NT2/D1 (cell line): ENCODE measurements at places on chromosomes 3 and 15.
A peak's percentile ranks its signal among the peaks of the same experiment; 100 is the strongest.

DNA sequence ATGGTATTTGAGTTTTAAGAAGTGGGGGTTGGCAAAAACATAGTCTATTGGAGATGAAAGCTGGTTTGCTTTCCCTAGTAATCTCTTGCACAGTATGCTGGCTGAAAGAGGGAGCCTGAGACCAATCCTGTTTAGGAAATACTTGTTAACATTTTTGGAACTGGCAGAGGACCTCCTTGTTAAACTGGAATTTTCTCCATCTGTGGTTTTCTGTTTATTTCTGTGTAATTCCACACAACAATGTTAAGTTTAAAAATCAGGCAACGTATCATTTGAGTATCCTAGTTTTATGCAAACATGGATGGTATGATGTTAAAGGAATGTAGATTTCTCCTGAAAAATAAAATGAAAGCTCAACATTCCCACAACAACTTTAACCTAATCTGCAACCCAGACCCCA, 536.0 kb upstream of the TBL1XR1 start:
- no peak for DNase-seq

DNA sequence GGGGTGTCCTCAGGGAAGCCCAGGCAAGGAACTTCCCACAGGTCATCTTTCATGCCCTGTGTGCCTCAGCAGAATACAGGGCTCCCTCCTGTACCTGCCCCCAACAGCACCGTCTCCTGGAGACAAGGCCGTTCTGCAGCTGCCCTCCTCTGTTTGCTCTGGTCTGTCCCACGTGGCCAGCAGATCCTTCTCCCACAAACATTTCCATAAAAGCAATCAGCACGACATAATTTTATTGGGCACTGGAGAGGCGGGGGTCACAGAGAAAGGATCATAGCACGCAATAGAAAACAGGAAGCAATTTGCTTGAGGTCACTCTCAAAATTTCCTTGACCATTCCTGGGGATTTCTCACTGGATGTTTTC, 29.4 kb downstream of the STARD5 start:
- DNase-seq, result no peak

- DNase-seq, result no peak
Measured at GRCh38 chr3:101814835-101815234, 34.5 kb upstream of the NFKBIZ start.

DNA sequence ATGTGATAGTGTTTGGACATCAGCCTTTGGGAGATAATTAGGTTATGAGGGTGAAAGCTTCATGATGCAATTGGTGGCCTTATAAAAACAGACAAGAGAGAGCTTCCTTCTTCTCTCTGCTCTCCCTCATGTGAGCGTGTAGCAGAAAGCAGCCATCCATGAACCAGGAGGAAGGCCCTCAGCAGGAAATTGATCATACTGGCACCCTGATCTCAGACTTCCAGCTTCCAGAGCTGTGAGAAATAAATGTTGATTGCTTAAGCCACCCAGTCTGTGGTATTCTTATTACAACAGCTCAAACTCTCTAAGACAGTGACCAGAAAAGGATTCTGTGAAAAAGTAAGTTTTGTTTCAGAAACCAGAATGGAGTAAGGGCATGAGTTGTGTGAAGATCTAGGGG, 13.3 kb downstream of the STAC start:
- DNase-seq, result no peak

GRCh38 chr15:90071220-90071807, 31.0 kb downstream of the IDH2 start:
- DNase-seq, result no peak

GRCh38 chr3:29348316-29348715, 67.4 kb downstream of the RBMS3 start:
- no peak for DNase-seq

DNA sequence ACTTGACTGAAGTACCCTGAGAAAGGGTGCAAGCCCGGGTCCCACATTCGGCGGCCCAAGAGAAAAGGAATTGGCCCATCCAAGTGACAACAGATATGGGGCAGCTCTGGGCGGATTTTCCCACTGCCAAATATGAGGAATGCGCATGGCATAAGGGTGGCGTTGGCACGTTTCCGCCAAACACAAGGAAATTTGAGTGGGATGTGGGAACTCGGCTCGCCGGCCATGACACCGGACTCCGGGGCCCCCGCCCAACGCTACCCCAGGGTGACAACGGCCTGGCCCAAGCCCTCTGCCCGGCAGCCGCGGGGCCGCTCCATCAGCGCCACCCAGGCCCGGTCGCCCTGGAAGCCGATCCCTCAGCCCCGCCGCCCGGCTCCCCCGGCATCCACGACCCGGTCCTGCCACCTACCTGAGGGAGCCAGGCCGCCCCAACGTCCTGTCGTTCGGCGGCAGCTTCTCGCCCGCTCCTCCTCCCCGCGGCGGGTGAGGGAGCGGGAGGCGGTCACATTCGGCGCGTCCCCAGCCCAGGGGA, 449 bp downstream of the RAF1 start:
- no peak for DNase-seq

- DNase-seq, result no peak
Measured at GRCh38 chr3:44396200-44397171, 57.9 kb downstream of the TCAIM start.

- DNase-seq, result no peak
Measured at GRCh38 chr15:92883876-92884435, 16.2 kb upstream of the CHD2 start.

DNA sequence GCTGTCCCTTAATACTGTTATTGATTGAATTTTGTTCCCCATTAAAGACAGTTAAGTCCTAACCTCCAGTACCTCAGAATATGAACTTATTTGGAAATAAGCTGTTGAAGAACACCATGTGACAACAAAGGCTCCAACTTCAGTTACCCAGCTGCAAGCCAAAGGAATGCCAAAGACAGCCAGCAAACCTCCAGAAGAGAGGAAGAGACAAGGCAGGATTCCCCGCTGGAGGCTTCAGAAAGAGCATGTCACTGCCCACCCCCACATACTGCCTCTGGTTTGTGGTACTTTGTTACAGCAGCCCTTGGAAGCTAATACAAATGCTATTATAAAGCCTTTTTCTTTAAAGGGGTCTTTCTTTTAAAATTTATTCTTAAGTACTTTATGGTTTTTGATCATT, 18.4 kb upstream of the NEK10 start:
- DNase-seq, result peak; percentile 13

- no peak for DNase-seq
Measured at GRCh38 chr3:172213200-172213599, 173.8 kb downstream of the FNDC3B start.

DNA sequence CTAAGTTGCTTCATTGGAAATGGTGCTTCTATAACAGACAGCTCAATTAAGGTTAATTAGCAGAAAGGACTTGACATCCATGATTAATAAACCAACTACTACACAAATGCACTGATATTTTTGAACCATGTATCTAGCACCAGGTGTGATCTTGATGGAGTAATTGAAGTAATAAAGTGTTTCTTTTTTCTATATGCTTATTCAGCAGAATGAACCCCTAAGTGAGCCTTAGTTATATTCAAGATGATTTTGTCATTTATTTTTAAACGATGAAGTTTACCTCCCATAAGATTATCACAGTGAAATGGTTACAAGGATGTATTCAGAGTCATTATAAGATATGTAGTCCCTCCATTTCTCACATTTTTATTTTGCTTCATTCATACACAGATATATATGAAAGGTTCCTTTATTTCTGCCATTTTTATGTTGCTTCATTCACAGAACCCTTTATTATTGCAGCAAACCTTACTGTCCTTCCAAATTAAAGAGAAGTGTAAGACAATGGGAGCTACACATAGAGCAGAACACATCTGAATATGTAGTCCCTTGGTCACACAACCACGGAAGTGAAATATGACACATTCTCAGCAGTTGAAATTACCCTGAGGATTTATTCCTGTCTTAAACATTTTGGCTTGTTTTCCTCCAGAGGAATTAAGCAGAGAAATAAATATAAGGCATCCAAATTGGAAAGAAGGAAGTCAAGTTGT, 295.0 kb downstream of the RAP2B start:
- DNase-seq, result no peak

DNA sequence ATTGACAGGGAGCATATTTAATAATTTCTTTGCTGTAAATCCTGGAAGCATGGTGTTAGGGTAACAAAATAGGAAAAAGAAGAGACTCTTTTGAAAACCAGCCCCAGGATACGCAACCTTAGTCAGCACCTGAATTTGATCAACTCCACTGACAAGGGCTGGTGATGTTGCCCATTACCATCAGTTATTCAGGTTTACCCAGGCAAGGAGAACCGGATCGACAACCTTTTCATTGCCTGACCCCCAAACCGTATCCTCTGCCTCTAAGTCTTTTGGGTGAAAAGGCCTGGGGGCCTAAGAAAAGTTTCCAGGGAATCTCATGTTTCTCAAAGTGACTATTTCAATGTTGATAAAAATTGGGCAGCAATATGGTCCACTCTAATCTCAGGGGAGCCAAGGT, 313.3 kb downstream of the KBTBD8 start:
- DNase-seq, result no peak

DNA sequence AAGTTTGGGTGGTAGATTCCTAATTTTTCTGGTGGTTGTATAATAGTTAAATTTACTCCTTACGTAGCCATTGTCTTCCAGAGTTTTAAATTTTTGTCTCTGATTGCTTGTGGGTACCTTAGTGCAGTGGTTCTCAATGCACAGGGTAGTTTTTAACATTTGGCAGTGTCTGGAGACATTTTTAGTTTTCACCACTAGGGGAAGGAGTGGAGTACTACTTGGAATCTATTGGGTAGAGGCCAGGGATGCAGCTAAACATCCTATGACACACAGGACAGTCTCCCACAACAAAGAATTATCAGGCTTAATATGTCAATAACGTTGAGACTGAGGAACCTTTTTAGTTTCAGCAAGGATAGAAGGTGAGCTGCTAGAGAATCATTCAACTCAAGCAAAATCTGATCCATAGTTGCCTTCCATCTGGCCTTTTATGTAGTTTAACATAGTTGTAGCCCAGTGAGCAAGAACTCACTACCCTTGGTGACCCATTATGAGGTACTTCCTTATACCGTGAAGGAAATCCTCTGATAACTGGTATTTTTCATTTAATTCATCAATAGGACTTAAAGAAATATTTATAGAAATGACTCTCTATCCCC, 8.6 kb upstream of the STX19 start:
- DNase-seq, result peak; percentile 11

DNA sequence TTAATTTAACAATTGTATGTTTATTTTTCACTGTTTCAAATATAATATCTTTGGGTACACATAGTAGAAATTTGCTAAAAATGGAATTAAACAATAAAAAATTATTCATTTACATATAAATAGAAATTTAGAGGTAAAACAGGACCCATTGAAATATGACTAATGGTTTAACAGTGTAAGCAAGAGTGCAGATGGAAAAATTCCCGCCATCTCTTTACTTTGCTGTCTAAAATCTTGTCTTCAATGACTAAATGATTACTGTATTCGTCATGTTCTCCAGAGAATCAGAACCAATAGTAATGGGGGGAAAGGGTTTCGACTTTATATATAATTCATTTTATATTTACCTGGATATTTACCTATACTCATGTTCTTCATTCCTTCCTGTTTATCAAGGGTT, 163.1 kb downstream of the IL1RAP start:
- DNase-seq, result no peak

- peak; percentile 48 for DNase-seq
Measured at GRCh38 chr3:168096210-168096652, 507 bp upstream of the GOLIM4 start.

- DNase-seq, result no peak
Measured at GRCh38 chr3:13072600-13073325, 466 bp downstream of the IQSEC1 start.

DNA sequence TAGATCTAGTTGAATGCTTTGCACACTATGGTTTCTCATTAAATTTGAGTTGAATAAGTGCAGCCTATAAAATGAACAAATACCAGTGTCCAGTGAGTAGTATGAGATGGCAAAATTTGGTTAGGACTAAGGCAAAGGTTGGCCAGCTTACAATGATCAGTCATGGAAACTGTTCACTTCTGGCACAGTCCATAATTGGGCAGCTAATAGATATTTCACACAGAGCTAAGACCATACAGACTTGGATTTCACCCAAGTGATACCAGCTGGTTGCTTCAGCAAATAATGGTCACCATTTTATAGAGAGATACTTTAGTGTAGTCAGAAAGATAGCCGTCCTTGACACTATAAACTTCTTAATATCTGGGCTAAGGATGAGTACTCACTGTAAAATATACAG, 15.7 kb downstream of the GAP43 start:
- no peak for DNase-seq

DNA sequence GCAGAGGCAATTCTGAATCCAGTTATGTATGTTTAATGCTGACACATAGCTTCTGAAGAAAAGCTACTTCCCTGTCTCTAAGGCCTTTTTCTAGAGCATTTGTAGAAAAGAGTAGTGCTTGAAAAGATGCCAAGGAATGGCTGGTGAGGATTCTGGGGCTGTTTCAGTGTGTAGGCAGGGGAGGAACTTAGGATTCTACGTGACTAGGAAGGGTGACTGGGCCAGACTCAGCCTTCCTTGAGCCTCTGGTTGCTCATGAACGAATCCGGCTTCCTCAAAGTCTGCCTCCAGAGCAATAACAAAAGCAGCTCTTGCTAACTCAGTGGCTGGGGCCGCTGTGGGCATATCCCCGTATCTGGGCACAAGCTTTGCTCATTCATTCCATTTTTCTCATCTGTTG, 104.8 kb upstream of the WNT5A start:
- no peak for DNase-seq

GRCh38 chr3:27728195-27729087, 6.3 kb upstream of the EOMES start:
- DNase-seq, result peak; percentile 84

- DNase-seq, result no peak
Measured at GRCh38 chr15:82763361-82764116, 42.3 kb downstream of the FSD2 start.

DNA sequence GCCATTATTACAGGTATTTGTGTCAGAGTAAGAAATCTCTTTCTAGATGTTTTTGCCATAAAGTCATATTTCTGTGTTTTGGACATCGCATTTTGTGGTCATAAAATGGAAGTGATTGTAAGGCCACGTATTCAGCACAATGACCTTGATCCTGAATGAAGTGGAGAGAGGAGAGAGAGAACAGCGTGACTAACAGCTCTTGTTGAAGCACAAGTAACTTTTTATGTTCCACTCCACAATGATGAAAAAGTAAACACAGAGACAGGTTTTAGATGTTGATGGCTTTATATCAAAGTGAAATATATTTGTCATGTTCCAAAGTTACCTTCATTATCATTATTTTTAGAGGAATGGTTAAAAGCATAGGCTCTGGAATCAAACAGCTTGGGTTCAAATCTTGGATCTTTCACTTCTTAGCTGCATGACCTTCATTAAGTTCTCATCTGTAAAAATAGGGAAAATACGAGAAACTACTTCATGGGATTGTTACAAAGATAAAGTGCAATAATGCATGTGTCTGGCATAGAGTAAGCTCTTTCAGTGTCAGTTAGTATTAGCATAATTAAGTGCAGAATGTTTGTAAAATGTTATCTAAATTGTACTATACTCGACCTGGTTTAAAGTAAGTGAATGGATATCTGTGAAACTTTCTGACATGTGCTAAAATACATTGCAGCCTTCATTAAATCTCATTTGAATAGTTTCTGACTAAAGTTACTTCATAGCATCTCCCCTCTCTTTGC, 341.5 kb upstream of the DNAJC19 start:
- DNase-seq, result no peak

- DNase-seq, result no peak
Measured at GRCh38 chr3:189027626-189028155, 144.1 kb upstream of the TPRG1 start.
